ENCODE measurements at places on chromosomes 6 and 20.

DNA sequence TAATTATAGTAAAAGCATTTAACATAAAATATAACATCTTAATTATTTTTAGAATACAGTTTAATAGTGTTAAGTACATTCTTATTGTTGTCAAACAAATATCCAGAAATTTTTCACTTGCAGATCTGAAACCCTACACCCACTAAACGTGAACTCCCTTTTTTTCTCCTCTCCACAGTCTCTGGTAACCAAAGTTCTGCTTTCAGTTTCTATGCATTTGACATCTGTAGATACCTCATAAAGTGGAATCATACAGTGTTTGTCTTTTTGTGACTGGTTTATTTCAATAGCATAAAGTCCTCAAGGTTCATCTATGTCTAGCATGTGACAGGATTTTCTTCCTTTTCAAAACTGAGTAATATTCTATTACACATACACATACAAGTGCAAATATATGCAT lies 286.3 kb downstream of the BTBD3 start:
- no peak for DNase-seq

DNA sequence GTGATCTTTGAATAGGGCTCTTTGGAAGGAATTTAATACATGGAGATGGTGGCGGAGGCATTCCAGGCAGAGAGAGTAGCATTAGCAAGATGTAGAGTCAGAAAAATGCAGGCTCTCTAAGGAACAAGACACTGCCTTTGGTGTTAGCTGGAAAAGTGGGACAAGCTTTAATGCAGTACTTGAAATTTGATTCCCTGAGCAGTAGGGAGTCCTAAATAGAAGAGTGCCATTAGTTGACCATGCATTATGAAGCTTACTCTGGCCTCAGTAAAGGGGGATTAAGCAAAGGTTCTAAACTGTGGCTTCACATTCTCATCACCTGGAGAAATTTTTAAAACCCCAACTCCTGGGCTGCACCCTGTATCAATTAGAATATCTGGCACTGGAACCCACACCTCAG lies 494.8 kb upstream of the SOX4 start:
- no peak for DNase-seq

DNA sequence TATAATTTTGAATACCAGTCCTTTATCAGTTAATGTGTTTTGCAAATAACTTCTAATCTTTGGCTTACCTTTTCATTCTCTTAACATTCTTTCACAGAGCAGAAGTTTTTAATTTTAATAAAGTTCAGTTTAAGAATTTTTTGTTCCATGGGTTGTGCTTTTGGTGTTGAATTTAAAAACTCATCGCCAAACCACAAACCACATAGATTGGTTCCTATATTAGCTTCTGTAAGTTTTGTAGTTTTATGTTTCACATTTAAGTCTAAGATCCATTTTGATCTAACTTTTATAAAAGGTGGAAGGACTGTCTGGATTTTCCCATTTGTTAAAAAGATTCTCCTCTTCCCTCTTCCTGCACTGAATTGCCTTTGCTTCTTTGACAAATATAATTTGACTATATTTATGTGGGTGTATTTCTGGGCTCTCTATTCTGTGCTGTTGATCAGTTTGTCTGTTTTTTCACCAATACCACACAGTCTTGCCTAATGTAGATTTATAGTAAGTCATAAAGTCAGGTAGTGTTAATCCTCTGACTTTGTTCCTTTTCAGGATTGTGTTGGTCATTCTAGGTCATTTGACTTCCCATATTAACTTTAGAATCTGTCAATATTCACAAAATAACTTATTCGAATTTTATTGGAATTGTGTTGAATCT lies 17.5 kb upstream of the SDCBP2 start:
- DNase-seq: no peak

- no peak for DNase-seq
These were observed 77.1 kb downstream of the CBLN4 start for GRCh38 chr20:55928266-55928665.

GRCh38 chr6:5499644-5500306 lies 238.5 kb downstream of the FARS2 start:
- DNase-seq: no peak

DNA sequence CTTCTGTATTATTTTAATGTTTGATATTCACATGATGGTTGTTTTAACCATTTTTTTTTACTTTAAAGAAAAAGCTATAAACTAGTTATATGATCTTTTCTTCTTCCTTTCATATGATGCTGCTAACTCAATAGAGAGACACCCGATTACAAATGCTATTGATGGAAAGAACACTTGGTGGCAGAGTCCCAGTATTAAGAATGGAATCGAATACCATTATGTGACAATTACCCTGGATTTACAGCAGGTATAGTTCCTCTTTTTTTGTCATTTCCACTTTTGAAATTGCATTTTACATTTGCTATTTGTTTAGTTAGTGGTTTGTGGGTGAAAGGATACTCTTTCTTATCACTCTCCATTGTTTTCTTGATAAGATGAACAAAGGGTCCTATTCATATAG lies 176.7 kb downstream of the LAMA2 start:
- DNase-seq: no peak

DNA sequence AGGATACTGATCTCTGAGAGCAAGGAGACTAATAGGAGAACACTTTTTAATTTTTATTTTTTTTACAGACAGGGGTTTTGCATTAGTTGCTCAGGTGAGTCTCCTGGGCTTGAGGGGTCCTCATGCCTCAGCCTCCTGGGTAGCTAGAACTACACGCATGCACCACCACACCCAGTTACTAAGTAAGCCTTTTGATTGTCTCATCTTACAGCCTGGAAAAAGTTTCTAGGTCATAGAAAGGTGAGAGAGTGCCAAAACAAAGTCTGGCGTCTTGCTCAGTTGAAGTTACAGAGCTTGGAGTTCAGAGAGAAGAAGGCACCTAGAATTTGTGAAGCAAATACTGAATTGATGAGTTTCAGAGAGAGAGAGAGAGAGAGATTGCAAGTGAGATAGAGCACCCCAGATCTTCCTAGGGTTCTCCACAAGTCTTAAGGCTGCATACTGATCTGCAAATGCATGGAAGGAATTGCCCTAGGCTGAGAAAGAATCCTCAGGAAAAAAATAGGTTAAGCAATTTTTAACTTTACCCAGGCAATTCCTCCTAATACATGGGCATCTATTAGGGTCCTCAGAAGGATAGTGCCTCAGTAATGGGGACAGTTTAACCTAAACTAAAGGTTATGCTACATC lies 37.6 kb upstream of the PHIP start:
- no peak for DNase-seq

GRCh38 chr6:107545763-107546162 lies 55.8 kb downstream of the SOBP start:
- DNase-seq: no peak

- no peak for DNase-seq
These were observed 111.2 kb downstream of the KCNQ5 start for GRCh38 chr6:72733045-72733444.

- no peak for DNase-seq
These were observed 95.0 kb downstream of the SCML4 start for GRCh38 chr6:107729098-107729497.

DNA sequence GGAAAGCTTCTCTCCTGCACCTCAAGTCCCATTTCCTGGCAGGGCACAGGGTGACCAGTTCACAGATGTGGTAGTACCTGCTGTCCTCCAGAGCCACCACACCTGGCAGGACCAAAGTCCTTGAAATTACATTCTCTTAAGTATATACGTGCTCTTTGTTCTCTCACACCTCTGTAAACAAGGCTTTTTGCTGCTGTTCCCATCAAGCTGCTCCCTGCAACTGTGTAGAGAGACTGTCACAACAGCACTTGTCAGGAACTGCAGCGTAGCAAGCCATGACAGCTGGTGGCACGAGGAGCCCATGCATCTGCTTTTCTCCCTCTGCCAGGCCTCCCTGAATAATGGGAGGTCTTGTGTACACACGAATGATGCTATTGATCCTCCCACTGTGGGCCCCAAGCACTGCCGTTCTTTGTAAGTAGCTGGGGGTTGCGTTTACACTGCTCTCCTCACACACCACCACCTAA lies 431.8 kb downstream of the CD83 start:
- no peak for DNase-seq

DNA sequence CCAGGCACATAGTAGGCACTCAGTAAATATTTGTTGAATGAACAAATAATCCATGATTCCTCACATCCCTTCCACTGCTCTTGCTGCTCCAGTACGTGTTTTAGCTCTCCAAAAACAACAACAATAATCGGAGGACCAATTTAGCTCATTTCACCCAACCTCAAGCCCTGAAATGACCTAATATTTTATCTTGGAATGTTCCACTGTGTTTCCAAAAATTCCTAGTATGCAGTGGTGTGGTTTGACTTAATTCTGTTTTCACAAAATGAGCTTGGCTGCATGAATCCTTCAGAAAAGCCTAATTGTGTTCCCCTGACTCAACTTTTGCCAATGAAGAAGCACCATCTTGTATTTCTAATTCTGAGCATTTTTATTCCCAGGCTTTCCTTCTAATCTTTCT lies 168.0 kb upstream of the PHACTR1 start:
- DNase-seq: no peak

- no peak for DNase-seq
These were observed 93.6 kb downstream of the RREB1 start for GRCh38 chr6:7201444-7201731.

GRCh38 chr6:121305957-121306607 lies 28.2 kb downstream of the TBC1D32 start:
- DNase-seq: peak; percentile 3

GRCh38 chr6:35439308-35439707 lies 12.8 kb upstream of the FANCE start:
- DNase-seq: no peak

DNA sequence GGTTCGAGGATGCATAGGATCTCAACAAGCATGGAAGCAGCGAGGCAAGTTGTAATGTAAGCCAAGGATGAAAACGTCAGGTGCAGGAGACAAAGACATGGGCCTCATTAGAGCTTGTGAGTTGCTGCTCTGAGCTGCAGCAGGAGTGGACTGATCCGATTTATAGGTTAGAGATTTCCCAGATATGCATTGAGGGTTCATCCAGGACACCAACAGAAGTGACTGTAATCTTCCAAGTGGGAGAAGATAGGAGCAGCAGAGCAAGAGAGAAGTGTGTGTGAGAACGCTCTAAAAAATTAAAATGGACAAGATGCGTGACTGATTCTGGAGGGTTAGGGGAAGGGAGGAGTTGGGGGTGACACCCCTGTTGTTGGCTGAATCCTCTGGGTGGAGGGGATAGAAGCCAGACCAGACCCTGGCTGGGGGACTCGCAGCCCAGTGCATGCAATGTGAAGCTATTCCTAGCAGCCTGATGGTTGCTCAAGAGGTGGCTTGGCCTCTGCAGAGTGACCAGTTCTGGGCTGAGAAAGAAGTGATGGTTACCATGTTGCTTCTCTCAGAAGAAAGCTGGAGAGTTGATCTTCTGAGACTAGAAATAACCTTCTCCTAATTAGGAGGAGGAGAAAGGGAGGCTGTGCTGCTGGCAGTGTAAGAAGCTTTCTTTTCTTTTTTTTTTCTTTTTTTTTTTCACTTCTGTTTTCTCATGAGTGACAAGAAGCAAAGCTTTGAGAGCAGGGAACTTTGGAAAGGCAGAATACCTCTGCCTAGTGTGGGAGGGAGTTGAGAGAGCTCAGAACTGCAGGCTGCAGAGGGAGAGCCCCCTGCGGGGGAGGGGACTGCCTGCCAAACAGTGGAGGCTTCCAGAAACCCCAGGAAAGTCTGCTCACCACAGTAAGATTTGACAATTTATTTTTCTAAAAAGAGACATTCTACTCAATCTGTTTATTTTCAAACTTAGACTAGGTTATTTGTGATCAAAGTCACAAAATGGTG lies 116.9 kb downstream of the SLX4IP start:
- DNase-seq: peak; percentile 18

DNA sequence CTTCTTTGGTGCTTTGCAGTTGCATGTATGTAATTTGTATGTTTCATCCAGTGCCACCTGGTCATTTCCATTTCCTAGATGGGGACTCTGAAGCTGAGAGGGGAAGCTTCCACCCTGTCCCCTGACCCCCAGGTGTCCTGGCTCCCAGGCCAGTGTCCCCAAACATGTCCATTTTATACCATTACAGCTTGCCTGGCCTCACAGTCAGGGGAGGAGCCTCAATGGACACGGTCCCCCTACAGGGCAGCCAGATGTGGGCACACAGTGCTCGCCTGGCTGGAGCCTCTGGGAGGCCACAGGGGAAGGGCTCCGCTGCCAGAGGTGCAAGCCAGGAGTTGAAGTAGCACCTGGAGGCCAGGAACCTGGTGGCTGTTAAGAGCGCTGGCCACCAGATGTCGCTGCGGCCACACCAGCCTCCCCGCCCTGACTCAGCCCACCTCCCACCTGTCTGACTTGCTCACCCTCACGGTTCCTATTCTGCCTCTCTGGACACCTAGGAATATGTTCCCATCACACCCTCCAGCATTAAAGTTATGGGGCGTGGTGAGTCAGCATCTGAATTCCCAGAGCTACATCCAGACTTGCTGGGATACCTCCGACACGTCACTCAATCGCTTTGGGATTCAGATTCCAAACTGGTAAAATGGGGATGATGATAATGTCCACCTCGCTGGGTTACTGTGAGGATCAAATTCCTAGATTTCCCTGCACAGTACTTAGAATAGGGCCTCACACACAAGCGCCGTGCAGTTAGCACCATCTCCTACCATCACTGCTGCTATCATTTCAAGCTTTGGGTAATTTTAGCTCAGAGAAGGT lies 107.4 kb downstream of the SULF2 start:
- peak; percentile 9 for DNase-seq

DNA sequence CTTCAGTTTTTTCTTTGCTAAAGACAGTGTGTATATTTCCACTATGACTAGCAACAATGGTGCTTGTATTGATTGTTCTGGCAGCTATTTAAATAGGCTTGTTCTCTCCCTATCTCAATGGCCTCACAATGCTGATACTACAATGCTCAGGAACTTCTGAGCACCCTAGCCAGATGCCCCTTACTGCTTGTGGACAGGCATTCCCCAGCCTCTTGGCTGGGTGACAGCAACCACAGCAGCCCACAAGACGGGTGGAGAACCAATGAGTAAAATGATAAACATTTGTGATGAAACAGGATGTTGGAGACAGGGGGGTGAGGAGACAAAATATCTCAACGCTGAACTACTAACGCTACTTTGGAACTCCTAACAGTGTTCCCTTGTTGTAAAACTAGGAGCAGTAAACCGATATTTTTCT lies 42.3 kb downstream of the HIVEP2 start:
- DNase-seq: peak; percentile 29

DNA sequence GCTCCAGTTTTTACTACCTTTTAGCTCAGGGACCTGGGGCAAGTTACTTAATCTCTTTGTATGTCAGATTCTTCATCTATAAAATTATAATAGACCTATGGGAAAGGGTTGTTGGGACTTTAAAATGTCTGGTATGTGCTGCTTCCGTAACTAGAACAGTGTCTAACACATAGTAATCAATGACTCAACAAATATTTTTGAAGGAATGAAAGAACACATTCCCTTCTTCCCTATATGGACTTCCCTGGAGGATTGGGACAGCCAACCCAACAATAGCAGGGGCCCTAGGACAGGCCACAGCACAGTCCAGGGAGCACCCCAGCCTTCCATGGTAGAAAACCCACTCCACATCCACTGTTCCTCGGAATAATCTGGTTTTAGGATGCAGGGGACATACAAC lies 50.7 kb upstream of the TPD52L1 start:
- no peak for DNase-seq

- no peak for DNase-seq
These were observed 208.3 kb upstream of the RAB32 start for GRCh38 chr6:146335336-146335735.
